ENCODE measurements at places on chromosomes 7 and 10.

DNA sequence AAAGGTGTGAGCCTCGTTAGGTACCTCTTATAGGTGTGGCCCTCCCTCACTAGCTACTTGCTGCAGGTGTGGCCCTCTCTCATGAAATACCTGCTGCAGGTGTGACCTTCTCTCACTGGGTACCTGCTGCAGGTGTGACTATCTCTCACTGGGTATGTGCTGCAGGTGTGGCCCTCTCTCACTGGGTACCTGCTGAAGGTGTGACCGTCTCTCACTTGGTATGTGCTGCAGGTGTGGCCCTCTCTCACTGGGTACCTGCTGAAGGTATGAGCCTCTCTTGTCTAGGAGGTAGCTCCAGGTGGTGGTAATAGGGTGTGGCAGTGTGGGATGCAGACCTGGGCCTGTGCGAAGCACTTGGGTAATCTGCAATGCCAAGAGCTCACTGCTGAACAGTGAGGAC is 170.7 kb upstream of the PLPP4 start:
- no peak for DNase-seq

- DNase-seq = no peak
Observed at GRCh38 chr10:42962902-42963231, 114.0 kb upstream of the RET start.

GRCh38 chr7:29639386-29639785 is 75.8 kb downstream of the PRR15 start:
- no peak for DNase-seq

DNA sequence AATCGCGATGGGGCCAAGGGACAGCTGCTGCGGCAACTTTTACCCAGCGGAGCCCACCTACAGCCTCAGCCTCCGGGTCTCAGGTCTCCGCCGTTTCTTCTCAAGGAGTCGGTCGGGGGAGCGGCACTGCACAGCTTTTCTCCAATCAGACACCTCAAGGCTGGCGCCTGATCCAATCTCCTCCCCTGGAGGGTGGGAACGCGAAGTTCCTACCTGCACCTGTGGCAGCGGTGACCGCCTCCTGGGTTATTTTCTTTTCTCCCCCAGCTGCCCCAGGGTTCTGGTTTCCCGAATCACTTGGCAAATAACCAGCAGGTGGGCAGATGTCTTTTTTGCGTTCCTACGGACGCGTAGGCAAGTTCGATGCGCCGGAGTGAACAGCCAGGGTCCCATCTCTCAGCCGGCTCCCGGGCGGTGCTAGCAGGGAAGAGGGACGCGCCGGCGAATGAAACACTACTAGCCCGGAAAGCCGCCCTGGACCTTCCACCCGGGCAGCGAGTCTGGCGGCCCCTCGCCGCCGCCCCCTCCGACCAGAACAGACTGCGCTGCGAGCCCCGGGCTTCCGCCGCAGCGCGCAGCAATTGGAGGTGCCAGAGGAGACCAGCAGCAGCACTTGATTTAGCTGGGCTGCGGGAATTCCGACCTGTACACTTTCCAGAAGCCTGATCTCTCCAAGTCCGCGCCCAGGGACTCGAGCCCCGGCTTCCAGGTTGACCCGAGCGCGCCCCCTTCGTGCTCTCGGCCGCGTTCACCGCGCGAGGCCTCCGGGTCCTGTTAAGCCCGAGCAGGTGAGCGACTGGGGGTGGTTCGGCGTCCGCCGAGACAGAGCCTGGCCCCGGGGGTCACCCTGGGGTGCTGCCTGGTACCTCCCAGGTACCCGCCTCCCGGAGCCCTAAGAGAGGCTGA is at the start of gene PRR15:
PRR15 (plus strand) TSS at position 246 of the 906 bp plus-strand sequence. CDS start 2,495 bp downstream, outside the sequence.
- no peak for DNase-seq

DNA sequence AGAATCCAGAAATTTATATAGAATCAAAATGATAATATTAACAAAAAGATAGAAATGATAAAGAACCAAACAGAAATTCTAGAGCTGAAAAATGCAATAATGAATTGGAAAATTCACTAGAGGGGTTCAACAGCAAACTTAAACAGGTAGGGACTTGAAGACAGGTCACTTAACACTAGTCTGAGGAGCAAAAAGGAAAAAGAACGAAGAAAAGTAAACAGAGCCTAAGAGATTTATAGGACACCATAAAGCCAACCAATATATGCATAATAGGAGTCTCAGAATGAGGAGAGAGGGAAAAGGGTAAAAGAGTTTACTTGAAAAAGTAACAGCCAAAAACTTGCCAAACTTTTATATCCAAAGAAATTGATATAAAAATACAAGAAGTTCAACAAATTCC is 44.3 kb upstream of the RET start:
- no peak for DNase-seq

- DNase-seq = no peak
Observed at GRCh38 chr10:55287346-55287745, 486.3 kb upstream of the PCDH15 start.
